Left hindlimb (tissue), 1 donor: ENCODE measurements at places on chromosomes 2 and 18.

DNA sequence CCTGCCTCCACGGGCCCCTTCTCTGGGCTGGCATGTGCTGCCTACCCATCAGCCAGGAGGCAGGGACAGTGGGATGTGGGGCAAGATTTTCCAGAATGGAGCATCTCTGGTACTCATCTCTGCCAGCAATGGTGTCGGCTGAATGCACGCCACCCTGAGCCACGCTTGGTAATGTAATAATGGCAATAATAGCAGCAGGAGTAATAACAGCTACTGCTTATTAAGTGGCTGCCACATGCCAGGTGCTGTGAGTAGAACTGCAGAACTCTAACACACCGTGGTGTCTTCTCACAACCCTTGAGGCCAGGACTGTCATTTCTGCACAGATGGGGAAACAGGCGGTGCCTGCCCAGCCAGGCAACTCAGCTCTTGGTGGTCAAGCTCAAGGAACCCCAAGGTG lies 113.6 kb downstream of the CELF4 start:
- DNase-seq, result no peak

DNA sequence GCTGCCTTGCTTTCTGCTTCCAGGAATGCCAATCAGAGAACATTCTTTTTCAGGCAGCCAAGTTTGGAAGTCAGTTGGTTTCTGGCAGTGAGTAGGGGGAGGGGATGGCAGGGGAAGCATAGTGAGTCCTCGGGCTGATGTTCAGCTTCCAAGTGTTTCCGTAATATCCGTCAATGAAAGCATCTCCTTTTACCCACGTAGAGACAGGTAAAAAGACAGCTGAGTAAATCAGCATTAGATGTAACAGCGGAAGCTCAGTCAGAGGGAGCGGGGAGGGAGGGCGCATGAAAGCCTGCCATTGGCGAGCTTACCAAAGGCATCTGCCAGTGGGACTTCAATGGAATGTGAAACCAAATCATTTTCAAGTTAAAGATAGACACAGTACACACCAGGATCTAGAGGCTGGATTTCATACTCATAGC lies 117.1 kb upstream of the DTNA start:
- peak; percentile 79 for DNase-seq

DNA sequence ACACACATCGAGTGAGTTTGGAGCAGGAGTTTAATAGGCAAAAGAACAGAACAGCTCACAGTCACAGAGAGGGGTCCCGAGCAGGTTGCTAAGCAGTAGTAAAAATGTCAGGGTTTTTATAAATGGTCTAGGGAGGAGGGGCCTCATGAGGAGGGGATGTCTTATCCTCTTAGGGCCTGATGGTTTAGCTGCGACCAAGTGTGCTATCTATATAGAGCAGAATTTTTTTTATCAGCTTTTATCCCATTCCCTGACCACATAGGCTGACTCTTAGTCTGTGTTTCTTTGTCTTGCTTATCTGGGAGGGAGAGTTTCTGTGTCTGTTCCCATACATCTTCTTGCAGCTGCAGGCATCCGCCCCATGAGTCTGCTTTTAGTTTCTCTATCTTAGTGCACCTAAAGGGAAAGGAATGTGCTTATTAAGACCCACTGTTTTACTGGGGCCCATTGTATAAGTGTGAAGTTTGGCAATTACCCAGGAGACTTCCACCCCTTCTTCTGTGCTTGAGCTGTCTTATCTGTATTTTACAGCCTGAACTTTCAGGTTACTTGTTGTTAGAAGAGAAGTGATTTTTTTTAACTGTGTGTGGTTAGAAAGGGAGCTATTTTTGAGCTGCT lies 30.4 kb upstream of the GMCL1 start:
- DNase-seq, result no peak

GRCh38 chr2:221791844-221792243 lies 219.7 kb upstream of the EPHA4 start:
- DNase-seq, result no peak

GRCh38 chr2:11856095-11856494 lies 109.7 kb downstream of the LPIN1 start:
- no peak for DNase-seq

- DNase-seq, result no peak
Observed at GRCh38 chr2:136021406-136021805, 36.0 kb upstream of the DARS1 start.

DNA sequence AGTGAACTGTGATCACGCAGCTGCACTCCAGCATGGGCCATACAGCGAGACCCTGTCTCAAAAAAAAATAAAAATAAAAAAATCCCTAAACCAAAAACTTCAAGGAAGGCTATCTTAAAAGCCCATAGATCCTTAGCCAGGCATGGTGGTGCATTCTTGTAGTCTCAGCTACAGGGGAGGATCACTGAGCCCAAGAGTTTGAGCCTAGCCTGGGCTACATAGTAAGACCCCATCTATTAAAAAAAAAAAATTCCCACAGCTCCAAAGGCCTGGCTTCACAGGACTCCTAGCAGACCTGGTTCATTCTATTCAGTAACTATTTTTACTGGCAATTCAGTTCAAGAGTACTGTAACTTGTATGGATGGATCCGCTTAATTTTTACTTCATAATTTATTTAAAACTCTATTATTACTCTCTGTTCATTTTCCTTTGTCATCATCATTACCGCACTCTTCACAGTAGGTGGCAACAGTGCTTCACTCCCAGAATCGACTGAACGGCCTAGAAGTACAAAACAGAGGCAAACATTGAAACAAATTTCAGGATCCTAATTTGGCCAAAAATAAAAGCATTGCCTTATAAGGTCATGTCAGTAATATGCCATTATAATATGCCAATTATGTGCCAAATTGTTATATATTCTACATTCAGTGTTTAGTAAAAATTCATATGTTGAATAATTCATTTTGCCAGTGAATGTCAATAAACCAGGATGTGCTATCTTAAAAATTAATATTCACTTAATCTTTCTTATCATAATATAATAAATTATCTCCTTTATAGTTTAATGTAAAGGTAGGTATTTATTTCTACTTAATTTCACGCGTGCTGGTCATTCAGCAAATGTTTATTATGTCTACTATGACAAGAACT lies 14.3 kb upstream of the STAM2 start:
- DNase-seq, result peak; percentile 37

- DNase-seq, result no peak
Observed at GRCh38 chr2:152508446-152508845, 173.5 kb downstream of the FMNL2 start.

GRCh38 chr2:180306346-180306745 lies 299.2 kb upstream of the CWC22 start:
- no peak for DNase-seq

DNA sequence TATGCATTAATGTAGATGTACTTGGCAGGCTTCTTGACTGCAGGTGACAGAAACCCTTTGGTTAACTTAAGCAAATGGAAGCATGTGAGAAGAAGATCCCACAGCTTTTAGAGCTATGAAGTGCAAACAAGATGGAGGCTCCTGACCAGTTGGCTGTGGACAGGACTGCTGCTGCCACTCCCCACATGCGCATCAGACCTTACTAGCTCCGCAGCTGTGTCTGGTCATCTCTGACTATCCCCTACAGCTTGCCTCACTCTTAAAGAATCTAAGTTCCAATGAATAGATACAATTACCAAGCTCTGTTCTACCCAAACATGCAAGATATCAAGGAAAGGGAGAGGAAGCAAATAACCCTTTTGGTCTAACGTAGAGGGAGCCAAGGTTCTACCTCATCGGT lies 587.6 kb downstream of the DSC3 start:
- no peak for DNase-seq

GRCh38 chr2:159211447-159212396 lies 74.8 kb downstream of the WDSUB1 start:
- DNase-seq, result no peak

DNA sequence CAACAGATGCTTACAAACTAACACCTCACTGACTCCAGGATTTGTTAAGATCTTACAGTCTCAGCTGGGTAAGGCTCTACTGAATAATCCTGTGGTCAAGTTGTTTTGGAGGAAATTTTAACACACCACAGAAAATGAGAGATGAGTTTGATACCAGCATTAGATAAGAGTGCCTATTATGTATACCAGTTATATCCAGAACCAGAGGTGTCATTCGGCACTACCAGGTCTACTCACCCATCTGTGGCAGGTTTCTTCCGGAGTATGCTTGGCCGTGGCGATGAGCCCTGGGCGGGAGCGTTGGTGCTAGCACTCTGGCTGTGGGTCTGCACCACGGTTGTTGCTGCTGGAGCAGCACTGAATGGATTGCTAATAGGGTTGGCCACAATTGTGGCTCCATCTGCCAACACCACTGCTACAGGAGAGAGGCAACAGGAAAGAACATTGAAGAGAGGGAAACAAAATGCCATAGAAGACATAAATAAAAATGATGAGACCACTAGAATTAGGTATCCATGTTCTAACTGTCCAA lies 41.2 kb downstream of the SAP130 start:
- no peak for DNase-seq
